ENCODE measurements at places on chromosomes 5 and 9. TPM values are rescaled to one million over a fixed set of nuclear protein-coding genes. Genes with fewer than 3 reads are reported as not detected.

Gene CYSRT1
- polyA plus RNA-seq, result 8.2 TPM

Gene AMBP
- polyA plus RNA-seq, result 1.8 TPM

Gene NR2F1
- polyA plus RNA-seq, result 237 TPM

Gene CAAP1
- polyA plus RNA-seq, result 37.4 TPM

Gene ENC1
- 75.8 TPM for polyA plus RNA-seq

Gene PCDHB5
- 9.1 TPM for polyA plus RNA-seq

Gene LVRN
- polyA plus RNA-seq, result 0.79 TPM

Gene ARHGEF28
- polyA plus RNA-seq, result 44.1 TPM

Gene PCDHGA8
- polyA plus RNA-seq, result 0.31 TPM

Gene TTC33
- polyA plus RNA-seq, result 38.0 TPM

Gene SLC6A7
- polyA plus RNA-seq, result 0.06 TPM

Gene FAM174A
- 29.7 TPM for polyA plus RNA-seq

Gene CMYA5
- polyA plus RNA-seq, result 17.2 TPM

Gene SPATA31C1
- polyA plus RNA-seq, result 0.33 TPM

- DNase-seq, result no peak
Observed at GRCh38 chr9:19631181-19631580, 157.7 kb downstream of the SLC24A2 start.

GRCh38 chr5:158268286-158268685 lies 409.3 kb upstream of the CLINT1 start:
- no peak for DNase-seq

DNA sequence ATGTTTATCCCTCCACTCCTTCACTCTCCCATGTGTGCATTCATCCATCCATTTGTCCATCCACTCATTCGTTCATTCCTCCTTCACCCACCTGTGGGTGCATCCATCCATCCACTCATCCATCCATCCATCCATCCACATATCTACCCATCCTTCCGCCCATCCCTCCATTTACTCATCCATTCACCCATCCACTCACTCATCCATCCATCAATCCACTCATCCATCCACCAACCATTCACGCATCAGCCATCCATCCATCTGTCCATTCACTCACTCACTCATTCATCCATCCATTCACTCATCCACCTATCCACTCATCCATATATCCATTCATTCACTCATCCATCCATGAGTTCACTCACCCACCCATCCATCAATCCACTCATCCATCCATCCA lies 7.3 kb downstream of the SLC9A3 start:
- DNase-seq, result no peak

DNA sequence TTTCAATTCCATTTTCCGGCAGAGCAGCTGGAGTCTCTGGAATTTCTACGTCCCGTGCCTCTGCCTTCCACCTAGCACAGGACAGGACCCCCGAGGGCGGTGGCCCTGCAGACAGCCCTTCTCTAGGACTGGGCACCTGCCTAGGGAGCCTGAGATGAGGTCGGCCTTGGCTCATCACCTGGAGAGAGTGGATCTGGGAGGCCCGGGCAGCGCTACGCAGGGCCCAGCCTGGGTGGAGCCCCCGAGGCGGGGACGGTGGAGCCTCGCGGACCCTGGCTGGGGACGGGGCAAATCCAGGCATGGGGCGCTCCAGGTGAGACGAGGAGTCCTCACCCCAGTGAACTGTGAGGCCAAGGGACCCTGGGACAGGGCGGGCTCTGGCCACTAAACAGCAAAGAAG lies 114.5 kb downstream of the MTRR start:
- no peak for DNase-seq

DNA sequence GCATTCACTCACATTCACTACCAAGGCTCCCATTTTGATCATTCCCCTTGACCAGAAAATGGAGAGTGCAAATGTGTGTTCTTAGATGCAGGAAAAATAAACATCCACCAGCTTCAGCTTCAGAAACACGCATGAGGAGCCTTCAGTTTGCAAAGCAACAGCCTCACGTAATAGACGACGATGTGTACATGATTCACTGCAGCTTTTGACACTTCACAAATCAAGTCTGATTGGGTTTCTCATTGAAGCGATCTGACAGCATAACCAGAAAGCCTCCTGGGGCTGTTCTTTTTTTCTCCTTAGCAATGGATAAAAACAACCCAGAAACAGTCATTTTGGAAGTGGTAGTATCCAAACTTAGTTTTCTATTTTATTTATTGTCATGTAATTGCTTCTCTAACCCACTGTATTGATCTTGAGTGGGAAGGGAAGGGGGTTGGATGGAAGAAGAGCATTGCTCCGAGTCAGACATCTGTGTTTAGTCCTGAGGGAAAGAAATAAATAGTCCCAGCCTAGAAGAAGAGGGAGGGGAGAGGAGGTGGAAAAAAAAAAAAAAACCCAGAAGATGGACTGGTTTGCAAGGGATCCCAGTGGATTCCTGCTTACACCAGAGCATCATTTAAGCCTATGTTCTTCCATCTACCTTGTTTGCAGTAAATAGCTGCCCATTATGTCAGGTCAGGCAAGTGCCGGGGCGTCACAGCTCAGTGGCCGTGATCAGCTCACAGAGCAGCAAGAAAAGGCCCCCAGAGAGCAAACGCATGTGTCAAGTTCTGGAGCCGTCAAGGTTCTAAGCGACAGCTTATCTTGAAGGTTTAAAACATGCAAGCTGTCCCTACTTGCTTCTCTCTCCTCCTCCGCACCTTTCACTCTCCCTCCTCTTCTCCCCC lies 190.2 kb upstream of the SNX2 start:
- no peak for DNase-seq

DNA sequence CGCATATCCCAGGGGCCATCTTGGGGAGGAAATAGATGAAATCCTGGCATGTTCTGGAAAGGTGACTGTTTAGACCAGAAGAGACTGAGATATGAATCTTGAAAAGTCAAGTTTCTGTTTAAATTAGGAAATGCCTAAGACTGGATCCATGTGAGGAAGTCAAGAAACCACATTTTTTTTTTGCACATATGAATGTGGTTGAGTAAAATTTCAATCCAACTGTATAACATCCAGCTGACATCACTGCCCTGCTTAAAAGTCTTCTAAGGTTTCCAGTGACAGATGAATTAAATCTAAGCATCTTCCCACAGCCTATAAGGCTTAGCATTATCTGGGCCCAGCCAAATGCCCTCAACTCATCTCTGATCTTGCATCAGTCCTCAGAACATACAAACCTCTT lies 47.7 kb upstream of the TCERG1 start:
- DNase-seq, result no peak

- no peak for DNase-seq
Observed at GRCh38 chr5:69468631-69469030, 24.0 kb upstream of the OCLN start.

DNA sequence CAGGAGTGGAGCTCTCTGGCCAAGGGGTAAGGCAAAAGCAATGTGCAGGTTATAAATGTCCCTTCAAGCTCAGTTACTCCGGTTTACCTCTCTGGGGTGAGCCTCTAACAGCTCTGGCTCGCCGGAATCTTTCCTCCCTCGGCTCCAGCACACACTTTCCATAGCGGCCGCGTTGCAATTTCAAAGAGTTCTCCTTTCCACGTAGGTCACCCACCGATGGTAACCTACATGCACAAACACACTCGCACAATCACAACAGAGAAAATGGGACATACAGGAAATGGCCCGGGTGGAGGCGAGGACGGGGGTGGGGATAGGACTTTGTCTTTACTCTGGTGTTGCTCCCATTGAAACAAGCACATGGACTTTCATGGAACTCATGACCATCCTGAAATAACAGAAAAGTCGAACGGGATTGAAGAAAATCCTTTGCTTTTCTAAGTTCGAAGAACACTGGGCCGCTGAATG lies 1.2 kb downstream of the LHFPL2 start:
- no peak for DNase-seq

DNA sequence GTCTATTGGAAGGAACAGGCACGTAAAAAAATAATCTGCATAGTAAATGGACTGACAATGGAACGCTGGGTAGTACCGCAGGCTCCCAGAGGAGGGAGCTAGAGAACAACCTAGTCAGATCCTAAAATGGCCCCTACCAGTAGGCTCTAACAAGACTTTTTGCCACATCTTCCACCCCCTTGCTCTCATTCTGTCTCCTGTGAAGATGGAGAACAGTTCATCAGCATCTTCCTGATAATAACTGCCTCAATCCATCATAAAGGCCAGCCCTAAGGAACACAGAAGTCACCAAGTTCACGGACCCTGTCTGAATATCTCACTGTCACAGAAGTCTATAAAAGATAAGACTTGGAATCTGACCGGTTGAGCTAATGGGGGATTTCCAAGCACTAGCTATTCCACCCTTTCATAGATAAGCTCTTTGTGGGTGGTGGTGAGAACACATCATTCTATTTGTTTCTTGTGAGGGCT lies 133.4 kb downstream of the SLC1A3 start:
- no peak for DNase-seq

- DNase-seq, result no peak
Observed at GRCh38 chr5:107319901-107320300, 350.8 kb downstream of the EFNA5 start.

GRCh38 chr9:116099821-116100220 lies 53.8 kb upstream of the PAPPA start:
- no peak for DNase-seq

- no peak for DNase-seq
Observed at GRCh38 chr9:106020186-106020585, 325.8 kb downstream of the TMEM38B start.

DNA sequence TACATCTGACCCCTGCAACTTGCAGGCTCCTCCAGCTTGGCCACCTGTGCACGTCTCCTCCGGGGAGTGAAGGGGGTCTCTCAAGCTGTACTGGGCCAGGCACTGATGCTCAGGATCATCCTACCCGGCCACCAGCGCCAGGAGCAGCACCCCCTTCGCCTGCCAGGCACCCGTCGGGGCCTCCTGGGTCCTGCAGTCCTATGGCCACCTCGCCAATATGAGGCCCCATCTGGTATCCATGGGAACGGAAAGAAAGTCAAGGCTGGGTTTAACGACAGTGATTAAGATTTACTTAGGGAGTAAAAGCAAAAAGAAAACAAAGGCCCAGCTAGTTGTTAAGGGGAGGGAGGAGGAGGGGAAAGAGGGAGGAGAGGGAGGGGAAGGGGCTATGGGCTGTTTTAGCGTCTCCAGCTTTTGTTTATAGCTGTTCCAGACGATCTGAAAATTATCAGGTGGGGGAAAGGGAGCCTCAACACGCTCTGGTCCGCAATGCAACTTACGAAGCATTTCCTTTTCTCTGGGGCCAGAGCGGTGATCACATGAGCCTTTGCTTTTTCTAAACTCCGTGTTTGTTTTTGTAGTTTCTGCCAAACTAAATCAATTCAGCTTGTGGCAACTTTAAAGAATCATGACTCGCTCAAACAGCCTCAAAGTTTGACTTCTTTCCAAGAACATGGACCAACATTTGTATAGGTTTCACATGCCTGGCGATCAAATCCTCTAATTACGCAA lies 132.4 kb downstream of the ROR2 start:
- DNase-seq, result peak; percentile 76

GRCh38 chr9:127168756-127169574 lies 46.5 kb upstream of the ANGPTL2 start:
- DNase-seq, result no peak

- DNase-seq, result no peak
Observed at GRCh38 chr5:136656811-136657210, 291.5 kb upstream of the TRPC7 start.

DNA sequence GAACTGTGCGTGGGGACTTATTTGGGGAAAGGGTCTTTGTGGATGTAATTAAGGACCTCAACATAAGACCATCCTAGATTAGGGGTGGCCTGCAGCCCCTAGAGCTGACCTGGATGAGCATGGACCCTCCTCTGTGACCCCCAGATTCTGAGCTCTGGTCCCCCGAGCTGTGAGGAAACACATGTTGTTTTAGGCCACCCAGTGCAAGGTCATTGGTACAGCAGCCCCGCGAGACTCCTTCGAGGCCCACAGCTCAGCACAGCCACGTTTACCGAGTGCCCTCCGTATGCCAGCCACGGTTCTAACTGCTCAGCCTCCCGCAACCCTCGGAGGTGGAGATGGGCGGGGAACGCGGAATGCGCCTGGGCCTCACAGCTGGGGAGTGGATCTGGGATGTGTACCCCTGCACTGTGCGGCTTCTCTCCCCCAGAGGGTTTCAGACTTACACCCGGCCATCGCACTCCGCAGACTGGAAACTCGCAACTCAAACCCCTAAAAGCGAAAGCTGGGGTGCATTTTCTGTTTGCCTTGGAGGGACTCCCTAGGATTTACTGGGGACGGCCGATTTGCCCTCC lies 4.5 kb upstream of the GPSM1 start:
- no peak for DNase-seq

DNA sequence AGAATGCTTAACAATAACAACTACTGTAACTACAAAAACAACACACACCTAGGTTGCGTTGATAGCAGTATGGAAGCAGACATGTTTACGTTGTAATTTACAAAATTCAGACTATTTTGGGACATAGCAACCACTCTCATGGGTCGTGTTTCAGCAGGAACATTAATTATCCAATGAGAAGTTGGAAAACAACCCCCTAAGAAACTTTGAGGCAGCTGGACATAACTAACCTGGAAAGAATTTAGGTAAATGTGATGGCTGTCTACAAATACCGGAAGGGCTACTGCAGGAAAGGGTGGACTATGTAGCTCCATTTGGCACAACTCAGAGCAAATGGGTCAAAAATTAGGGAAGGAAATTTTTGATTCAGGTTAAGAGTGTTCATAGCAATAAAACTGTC lies 409.3 kb downstream of the ADGRV1 start:
- no peak for DNase-seq

GRCh38 chr9:36258996-36259533 lies 817 bp upstream of the GNE start:
- DNase-seq, result no peak

DNA sequence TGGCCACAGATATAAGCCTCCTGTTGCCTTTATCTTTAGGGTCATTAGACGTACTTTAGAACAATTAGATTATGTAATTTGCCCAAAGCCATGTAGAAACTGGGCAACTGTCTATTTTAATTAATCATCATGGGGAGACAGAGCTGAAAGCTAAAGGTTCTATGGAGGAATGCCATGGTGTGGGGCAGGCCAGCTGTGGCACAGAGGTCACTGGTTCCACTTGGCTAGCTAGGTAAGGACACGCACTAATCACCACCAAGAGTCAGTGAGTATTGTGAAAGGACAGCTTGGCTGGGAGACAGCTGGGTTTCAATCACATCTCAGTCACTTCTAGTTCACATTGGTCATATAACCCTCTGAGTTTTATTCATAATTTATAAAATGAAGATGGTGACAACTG lies 81.7 kb downstream of the HMHB1 start:
- no peak for DNase-seq

- no peak for DNase-seq
Observed at GRCh38 chr5:168364151-168364661, 72.8 kb downstream of the WWC1 start.

- no peak for DNase-seq
Observed at GRCh38 chr5:142216931-142217330, 107.9 kb downstream of the SPRY4 start.

DNA sequence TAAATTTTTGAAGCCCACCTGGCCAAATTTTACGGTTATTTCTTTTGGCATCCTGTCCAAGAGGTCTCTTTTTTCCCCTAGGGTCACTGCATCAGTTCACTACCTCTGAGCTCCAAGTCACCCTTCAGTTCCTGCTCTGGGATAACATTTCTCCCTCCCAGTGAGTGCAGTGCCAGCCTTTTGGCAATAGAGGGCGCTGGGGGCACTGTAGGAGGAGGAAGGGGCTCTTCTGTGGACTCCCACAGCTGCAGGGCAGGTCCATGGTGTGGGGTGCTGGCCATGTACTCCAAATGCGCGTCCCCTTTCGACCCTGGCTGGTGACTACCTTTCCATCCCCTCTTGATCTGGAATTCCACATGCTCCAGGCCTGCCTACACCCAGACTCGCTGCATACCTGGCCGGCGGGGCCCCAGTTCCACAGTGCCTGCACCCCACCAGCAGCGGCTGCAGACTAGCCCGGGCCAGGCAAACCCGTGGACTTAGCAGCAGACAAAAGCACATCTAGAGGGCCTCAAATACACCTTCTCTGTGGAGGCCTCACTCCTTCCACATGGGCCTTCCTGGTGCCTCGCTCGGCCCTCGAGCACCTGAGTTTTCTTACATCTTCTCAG lies 20.3 kb upstream of the NINJ1 start:
- DNase-seq, result no peak
